ENCODE measurements at places on chromosomes 5 and 9.

DNA sequence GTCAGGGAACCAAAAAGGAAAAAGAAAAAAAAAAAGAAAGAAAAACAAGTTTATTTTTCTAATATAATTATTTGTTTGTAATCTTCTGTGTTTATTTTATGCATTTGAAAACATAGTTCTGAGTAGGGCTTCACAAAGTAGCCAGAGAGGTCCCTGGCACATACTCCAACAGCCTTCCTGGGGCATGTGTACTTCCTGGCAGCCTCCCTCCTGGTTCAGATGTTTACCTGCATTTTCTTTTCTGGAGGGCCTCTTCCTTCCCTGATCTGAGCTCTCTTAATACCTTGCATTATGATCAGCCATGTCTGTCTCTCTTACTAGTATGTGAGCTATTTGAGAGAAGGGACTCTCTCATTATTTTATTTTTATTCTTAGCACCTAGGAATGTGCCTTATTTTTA, 361.8 kb downstream of the KDM4C start:
- DNase-seq: no peak

DNA sequence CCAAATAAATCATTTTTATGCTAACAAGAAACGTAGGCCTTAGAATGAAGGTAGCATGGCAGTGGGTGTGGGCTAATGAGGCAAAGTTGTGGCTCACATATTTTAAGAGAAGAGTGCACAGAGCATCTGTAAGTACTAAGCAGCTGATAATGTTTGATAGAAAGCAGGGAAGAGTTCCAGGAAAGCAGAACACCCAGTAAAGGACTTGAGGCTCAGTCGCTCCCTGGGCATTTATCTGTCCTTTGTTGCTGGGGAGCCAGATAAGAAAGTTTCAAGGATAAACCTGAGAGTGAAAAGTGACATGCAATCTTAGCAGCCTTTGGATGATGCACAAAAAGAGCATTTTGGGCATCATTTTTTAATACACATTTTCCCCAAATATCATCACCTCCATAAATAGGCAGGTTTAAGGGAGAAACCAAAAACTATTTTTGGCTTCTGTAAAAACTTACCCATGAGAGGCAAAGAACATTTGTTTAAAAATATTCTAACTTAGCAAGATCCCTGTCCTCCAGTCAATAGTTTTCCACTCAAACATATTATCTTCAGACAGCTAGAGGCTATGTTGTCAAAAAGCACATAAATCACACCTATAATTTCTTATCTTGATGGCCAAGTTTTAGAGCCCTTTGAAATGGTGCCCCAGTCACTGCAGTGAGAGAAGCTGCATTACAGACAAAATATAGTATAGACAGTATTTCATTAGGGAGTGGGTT, 3.4 kb downstream of the FREM1 start:
- DNase-seq: no peak

DNA sequence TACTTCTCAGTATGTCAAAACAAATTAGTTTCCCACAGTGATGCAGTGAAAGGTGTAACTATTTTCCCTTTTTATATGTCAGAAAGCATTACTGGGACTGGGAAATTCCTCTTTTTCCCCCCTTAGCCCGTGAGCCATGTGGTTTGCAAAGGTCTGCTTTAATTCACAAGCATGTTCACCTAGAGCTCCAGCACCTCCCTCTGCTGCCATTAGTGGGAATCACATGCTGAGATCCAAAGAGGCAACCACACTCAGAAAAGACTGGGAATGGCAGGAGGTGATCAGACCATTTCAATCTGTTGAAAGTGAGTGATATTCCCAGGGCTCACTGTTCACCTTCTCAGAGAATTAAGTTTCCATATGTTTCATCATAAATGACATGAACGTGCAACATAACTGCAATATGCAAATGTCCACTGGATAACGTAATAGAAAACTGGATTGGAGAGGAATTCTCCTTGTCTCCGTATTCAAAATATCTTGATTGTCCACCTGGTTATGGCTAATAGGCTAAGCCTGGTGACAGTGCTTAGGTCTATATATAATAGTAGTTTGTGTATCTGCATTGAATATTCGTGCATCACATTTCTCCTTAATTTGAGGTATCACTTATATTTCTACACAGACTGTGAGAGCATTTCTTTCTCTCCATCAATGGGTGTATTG, 703.5 kb upstream of the WWC1 start:
- no peak for DNase-seq

DNA sequence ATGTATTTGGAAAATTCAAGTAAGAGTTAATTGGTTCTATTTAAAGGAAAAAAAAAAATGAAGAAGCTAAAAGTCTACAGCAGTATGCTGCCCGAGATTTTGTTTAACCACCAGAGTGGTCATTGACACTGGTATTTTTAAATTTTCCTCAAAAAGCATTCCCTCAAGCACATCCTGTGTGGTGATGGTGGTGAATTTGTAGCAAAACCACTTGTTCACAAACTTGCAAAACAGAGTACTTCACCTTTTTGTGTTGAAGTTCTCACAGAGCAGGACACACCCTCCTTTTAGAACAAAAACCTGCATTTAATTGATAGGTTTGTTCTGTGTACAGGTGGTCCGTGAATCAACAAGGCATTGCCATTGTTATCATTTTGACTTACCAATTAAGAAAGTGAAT, 374.2 kb downstream of the EFNA5 start:
- DNase-seq: no peak

DNA sequence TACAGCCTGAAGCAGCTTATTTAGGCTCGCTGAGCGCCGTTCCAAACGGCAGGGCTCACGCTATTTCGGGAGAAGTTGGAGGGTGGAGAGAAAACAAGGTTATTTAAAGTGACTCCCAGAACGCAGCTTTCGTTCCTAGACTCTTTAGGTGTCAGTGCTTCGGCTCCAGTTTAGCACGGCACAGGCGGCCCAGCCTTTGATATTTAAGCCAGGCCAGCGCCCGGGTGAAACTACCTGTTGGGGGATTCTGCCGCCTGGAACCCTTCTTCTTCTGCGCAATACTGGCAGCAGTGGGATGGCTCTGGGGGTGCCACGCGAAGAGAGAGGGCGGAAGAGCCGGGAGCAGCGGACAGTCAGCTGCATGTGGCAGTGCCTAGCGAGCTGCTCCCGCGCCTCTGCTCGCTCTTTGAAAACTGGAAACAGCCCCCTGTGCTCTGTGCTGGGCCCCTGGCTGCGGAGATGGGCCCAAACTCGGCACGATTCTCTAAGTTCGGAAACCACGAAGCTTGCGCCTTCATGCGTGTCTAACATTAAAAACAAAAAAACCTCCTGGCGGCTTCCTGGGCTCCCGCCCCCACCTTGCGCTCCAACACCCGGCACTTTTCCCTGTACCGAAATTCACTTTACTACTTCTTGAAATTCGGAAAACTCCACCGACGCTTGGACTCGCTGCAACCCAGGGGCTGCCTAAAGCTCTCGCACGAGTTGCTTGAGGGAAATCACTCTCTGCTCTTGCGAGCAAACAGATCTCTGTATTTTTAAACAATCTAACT, 34.6 kb upstream of the NFIB start:
- DNase-seq: no peak

DNA sequence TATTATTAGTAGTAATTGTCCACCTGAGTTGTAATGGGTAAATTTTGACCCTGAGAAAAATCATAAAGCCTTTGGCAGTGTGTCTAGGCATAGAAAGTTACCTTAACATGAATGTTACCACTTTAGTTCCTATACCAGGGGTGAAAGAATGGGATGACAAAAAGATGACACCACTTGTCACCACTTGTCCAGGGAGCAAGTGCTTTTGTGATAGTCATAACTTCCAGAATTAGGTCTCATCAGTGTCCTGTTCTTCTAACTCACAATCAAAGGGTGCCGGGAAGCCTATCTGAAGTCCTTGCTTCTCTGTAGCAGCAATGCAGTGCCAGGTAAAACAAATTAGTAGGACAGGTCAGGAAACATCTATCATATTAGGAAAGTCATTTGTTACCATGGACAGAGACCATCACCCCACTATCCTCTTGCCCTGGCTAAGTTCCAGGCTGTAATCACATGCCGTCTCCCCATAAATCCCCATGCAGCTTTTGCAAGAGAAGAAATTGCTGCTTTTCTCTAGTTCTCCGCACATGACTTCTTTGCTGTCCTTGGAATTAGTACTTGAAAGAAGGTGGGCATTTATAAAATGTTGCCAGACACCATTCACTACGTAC, 156.5 kb upstream of the SGCD start:
- no peak for DNase-seq

DNA sequence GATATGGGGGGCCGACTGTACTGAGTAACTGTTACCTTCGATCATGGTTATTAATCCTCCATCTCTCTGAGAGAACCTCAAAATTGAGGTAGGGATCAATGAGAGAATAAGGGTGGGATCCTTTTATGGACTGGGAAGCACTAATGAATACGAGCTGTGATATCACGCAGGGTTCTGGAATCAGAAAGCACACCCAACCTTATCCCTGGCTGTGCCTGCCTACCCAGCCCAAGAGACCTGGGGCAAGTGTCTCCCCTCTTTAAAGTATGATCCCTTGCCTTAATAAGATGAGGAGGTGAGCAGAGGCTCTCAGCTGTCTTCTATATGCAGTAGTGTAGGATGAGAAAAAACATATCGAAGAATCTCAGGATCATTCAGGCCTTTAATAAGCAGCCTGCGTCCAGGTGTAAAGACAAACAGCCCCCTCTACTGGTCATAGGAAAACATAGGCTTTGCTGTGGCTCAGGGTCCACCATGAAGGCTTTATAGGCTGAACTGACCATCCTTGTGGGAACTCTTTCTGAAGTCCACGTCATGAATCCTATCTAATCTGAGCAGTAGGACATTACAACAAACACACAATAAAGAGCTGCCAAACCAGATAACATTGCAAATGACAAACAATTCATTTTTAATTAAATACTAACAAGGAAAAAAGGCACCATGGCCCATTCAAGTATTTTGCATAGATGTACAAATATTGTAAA, 16.8 kb downstream of the NIPAL4 start:
- no peak for DNase-seq
